ENCODE measurements at places on chromosomes 4 and X.

- no peak for DNase-seq
Measured at GRCh38 chrX:19750783-19751467, 136.5 kb downstream of the SH3KBP1 start.

GRCh38 chrX:153768311-153769157, 4.5 kb downstream of the PLXNB3 start:
- no peak for DNase-seq

GRCh38 chr4:124318292-124318691, 394.2 kb downstream of the ANKRD50 start:
- no peak for DNase-seq

DNA sequence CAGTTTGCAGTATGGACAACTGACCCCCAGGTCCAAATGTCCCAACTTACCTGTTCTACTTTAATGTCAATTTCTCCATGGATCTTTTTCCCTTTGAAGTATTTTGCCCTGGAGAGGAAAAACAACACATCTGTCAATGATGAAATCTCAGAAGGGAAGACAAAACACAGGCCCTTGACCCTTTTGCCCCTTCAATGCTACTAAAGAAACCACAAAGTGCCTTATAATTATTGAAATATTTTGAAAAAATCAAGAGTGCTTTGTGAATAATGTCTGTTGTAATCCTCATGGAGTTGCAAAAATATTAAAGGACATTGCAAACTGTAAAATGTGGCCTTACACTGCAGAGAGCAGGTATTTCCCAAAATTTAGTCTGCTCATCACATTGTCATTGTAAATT, 12.6 kb downstream of the SYN1 start:
- DNase-seq: no peak

- no peak for DNase-seq
Measured at GRCh38 chr4:105145903-105146275, 787 bp upstream of the TET2 start.

GRCh38 chr4:168878623-168879022, 131.4 kb downstream of the CBR4 start:
- DNase-seq: no peak

- DNase-seq: no peak
Measured at GRCh38 chr4:726838-727237, 21.2 kb downstream of the PCGF3 start.

- DNase-seq: no peak
Measured at GRCh38 chr4:139795527-139796314, 130.1 kb downstream of the MGST2 start.

- no peak for DNase-seq
Measured at GRCh38 chr4:103664436-103665075, 55.2 kb downstream of the TACR3 start.

- no peak for DNase-seq
Measured at GRCh38 chrX:24380262-24381187, 20.1 kb downstream of the SUPT20HL1 start.

DNA sequence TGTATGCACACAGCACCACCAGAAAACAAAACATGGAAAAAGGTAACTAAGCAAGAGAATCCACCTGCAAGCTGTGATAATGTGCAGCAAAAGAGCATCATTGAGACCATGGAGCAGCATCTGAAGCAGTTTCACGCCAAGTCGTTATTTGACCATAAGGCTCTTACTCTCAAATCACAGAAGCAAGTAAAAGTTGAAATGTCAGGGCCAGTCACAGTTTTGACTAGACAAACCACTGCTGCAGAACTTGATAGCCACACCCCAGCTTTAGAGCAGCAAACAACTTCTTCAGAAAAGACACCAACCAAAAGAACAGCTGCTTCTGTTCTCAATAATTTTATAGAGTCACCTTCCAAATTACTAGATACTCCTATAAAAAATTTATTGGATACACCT, 90.2 kb downstream of the TET2 start:
- no peak for DNase-seq

DNA sequence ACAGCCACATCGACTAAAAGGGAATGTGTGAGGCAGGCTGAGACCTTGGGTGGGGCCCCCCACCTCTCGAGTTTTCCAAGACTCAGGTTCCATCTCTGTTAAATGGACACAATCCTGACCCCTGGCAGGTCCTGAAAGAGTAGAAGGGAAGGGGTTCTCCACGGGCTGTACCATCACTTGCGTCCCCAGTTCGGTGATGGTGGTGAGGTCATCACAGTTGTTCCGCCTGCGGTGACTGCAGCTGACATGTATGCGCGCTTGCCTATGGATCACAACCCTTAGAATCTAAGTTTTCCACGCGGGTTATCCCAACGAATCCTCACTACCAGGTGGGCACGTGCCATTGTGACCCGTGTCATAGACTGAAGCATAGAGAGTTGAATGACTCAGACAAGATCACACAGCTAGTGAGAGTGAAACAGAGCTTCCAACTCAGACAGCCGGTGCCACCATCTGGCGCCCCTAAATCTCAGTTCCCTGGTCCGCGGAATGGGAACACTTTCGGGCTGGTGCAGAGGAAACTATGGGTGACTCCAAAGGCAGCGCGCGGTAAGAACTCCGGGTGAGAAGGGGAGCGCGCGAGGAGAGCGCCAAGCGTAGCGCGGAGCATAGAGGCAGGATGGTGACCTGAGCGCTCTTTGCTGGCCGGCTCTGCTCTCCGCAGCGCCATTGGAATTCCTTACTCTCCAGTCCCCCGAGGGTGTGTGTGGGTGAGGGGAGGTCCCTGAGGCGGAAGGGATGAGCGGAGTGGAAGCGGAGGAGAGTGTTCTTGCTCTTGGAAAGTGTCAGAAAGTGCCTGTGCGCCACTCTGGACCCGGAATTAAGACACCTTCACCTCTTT, 10.5 kb downstream of the MSX1 start:
- DNase-seq: no peak

Measured in CD4-positive, alpha-beta T cell treated with Interleukin-15 for 4 hours (primary cell).